ENCODE measurements at places on chromosomes 3 and 15. TPM values are rescaled to one million over a fixed set of nuclear protein-coding genes. Genes with fewer than 3 reads are reported as not detected.

Gene PLD1
- 1.2 TPM for total RNA-seq

Gene PPARG
- 1.2 TPM for total RNA-seq

Gene FEZF2
- not detected for total RNA-seq

Gene ZNF770
- total RNA-seq: 44.1 TPM

Gene PAK2
- 99.6 TPM for total RNA-seq

Data from T-helper 2 cell treated with Interferon-gamma antibody and Interleukin-4, amounts not matched to agents 100 ng/mL and 5 ng/mL, for 36 hours (primary cell).